ENCODE measurements at places on chromosomes 7 and 10.

- DNase-seq: no peak
These were observed 598.1 kb downstream of the SH2D4B start for GRCh38 chr10:81135851-81136250.

DNA sequence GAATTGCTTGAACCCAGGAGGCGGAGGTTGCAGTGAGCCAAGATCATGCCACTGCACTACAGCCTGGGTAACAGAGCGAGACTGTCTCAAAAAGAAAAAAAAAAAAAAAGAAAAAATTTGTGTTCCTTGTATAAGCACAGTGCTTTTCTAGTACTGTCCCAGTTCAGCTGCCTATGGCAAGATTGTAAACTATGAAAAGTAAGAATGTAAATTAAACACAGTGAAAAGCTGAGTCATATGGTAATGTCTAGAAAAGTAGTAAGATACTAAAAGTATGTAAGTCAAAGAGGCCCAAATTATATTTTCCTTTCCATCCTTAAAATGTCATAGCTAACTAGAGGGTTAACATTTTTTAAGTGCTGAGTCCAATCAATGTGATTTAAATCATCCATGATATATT, 42.8 kb downstream of the RBM20 start:
- no peak for DNase-seq

DNA sequence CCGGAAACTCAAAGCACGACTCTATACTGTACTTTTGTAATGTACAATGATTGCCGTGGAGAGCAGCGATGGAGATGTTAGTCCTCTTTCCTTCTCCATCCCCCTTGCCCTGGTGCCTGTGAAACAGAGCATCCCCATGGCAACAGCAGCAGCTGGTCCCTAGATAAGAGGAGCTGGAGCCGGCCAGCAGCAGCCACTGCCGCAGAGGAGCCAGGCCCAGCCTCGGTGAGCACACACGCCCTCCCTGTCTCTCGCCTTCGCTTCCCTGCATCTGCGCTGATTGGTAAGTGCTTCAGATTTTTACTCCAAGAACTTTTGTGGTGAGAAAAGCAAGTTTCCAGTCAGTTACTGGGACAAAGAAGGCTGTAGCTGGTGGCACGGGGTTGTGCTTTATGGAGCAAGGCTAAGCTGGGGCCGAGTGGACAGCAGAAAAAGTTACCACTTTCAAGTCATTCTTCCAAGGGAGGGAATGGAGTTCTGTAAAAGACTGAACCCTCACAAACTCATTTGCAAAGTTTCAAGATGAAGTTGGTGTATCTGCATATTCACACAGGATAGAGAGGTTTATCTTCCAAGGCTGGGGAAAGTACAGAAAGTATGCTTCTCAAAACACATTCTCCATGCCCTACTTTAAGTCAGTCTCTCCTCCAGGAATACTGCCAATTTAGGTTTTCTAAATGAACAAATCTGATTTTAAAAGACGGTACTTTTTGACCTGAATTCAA, at the start of gene PPP1R17:
TSS of gene PPP1R17 (plus strand) at position 192 of the 725 bp plus-strand sequence. CDS start 5,227 bp downstream, outside the sequence.
- no peak for DNase-seq

DNA sequence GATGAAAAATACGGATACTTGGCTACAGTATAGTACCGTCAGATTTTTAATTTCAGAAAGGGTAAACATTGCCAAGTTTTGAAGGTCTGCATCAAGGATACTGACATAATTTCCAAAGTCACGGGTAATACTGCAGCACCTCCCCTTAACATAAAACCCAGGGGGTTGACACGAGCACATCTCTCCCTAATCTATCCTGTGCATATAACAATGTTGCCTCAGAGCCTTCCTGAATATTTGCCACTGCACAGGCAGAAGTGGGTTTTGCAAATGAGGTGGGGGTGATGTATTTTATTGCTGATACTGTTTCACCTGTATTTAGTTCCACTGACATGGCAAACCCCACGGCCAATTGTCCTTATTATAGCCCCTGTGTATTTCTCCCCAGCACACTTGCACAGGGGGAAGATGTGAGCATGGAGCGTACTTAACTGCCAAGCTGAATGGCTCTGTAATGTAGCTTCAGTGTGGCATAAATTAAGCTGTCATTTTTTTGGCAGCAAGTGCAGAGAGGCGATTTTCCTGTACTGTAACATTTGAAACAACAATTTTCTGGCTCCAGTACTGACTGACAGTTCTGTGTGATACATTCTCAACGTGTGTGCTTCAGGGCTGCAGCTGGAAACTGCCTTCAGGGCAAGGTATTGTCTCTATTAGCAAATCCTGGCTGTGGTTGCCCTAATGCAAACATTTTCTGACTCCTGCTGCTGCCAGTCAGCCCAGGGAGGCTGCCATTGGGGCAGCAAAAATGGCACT, 299.6 kb upstream of the SP4 start:
- no peak for DNase-seq

DNA sequence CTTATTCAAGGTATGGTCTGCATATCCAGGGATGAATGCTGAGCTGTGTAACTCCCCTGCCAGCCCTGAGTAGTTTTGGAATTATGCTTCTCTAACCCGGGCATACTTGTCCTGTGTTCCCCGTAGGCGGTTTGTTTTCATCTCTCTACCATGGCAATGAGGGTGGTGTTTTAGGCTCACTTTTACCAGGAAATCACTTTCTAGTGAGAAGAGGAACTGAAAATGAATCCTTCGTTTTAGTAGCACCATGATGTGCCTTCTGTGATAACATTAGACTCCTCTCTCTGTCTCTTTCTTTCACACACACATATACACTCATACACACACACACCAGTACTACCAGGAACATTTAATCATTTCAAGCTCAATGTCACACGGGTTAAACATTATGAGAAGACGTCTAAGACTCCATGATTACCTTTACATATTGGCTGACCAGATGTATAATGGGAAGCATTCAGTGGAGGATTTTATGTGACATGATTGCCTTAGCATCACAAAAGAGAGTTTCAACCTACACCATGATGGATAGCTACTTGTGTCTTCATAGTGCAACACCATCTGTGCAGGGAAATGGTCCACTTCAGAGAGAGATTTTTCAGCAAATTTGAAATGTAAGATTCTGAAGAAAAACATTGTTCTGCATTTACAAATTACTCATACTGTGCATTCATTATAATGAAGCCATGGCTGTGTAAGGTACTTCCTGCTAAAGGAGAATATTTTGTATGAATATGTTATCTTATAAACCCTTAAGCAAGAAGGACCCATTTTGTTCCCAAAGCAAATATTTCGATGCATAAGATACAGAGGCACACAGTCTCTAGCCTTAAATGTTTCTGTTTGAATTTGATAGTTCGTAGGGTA, 31.0 kb upstream of the PFKP start:
- no peak for DNase-seq
